ENCODE measurements at places on chromosomes 7 and 10.

DNA sequence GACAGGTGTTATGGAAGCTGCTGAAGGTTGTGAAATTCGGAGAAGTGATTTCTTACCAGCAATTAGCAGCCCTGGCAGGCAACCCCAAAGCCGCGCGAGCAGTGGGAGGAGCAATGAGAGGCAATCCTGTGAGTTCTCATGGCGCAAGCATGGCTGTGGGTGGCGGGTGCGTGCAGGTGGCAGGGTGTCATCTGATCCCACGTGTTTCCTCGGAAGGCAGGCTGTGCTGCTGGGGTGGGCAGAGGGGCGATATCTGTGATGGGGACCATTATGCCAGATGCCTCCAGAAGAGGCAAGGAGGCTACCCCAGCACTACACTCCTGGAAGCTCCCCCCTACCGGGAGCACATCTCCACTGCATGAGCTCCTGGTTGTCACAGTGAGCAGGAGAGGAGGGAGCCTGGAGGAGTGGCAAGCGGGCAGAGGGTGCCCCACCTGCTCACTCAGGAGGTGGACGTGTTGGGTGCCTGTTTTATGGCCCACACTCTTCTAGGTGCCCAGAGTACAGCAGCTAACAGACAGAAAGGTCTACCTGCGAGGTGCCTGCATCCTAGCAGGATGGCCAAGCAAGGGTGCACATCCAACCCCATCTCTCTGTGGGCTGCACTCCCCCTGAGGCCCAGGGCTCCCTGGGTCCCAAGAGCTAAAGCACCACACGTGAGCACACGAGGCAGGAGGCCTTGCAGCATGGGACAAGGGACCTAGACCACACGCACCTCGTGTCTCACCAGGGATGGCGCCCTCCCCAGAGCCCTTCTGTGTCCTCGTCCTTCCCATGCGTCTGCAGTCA lies 204.7 kb downstream of the EBF3 start:
- peak; percentile 19 for DNase-seq

DNA sequence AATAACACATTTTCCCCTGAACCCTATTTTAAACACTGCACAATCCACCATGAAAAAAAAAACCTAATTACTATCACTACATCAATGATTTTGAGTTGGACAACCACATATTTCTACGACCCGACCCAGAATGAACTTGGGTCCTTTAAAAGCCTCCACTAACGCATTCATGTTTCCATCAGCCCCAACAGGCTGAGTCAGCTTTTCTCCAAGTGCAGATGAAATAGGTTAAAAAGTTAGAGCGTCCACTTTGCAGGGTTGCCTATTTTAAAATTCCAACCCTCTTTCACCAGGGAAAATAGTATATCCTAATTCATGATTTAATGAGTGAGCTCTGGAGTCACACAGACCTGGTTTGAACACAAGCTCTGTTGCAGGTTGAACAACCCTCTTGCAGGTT lies 501.0 kb upstream of the SORCS1 start:
- DNase-seq, result no peak

- DNase-seq, result no peak
Measured at GRCh38 chr7:106793015-106793975, 71.8 kb upstream of the PIK3CG start.

GRCh38 chr7:106604303-106604924 lies 56.5 kb downstream of the CCDC71L start:
- DNase-seq, result no peak

DNA sequence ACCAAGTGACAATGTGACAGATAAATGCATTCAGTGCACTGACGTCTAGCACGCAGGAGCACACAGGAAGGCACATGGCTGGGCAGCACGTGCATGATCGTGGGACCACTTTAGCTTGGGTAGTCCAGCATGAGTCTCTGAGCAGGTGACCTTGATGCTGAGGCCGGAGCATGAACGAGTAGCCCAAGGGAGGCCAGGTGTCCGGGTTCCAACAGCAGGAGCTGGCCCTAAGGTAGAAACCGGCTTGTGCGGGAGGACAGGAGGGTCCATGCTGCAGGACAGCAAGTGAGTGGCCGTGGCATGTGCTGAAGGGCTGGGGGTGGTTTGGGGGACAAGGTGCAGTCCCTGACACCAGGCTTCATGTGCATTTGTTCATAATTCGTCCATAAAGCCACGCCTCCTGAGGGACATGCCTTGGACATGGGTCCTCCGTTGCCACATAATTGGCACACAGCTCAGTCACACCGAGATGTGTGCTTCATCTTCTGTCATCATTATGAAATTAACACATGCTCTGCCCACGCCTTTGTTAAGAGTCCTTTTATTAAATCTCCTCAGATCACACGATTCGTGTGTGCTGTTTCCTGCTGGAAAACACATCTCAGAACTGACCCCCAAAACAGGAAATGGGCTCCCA lies 3.1 kb upstream of the STK32C start:
- DNase-seq, result no peak

- DNase-seq, result no peak
Measured at GRCh38 chr7:40306596-40306995, 171.8 kb downstream of the SUGCT start.

- no peak for DNase-seq
Measured at GRCh38 chr7:82049891-82050533, 280.2 kb upstream of the HGF start.

DNA sequence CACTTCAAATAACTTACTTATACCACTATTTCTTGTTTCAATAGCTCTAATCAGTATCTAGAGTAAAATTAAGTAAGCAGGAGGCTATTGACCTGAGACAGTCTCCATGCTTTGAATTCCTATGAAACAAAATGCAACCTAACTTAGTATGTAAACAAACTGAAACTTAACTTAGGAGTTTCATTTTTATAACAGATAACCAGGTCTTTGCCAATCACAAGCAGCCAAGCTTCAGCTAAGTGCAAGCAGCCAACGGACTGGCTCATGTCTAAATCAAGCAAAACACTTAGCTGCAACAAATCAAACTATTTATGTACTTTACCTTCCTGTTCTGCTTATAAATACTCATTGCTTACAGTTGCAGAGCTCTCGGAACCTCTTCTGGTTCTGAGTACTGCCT lies 4.4 kb upstream of the GSTK1 start:
- DNase-seq, result no peak

DNA sequence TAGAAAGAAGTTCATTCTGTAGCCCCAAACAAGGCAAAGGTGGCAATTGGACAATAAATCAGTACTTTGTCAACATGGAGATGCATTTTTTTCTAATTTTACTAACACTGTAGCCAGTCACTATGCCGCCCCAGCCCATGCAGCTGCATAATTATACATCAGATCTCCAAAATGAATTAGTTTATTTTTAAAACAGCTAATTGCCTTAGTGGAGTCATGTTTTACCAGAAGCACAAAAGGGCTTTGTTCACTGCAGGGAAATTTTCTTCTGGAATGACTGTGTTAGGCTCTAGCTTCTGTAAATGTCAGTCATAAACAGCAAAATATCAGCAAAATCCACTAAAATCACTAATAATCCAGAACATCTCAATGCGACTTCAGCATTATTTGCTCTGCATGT lies 20.1 kb upstream of the HDAC9 start:
- no peak for DNase-seq

- no peak for DNase-seq
Measured at GRCh38 chr7:106717254-106717954, 56.4 kb upstream of the CCDC71L start.

GRCh38 chr10:63711867-63712716 lies 190.9 kb downstream of the REEP3 start:
- DNase-seq, result no peak

- no peak for DNase-seq
Measured at GRCh38 chr7:21412957-21413356, 14.9 kb upstream of the SP4 start.

GRCh38 chr10:89100680-89101079 lies 106.4 kb downstream of the CH25H start:
- DNase-seq, result no peak

DNA sequence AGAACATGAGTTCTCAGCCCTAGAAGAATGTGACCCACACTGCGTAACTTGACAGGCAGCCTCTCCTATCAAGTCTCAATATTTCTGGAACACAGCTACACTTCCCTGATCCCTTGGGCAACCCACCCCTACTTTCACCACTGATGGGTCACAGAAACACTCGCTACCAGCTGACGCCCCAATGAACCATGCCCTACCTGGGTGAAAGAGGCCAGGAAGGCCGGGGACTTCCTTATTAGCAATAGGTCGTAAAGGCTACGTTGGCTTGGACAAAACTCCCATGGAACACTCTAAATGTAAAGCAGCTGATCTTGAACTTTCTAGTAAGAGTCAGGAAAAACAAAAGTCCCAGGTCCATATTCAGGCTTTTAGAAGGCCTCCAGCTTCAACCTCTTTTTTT lies 202.3 kb upstream of the KCTD7 start:
- DNase-seq, result no peak

DNA sequence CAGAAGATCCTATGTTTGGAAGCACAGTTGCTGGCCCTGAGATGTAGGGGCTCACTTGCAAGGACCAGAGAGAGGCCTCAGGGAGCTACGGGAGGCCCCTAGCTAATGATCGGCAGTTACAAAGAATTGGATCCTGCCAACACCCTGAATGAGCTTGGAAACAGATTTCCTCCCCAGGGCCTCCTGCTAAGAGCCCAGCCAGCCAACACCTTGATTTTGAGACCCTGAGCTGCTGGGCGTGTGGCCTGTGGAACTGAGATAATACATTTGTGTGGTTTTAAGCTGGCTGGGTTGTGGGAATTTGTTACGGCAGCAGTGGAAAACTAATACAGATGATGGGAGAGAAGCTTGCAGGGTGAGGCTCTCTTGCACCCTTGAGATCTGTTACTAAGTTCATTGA lies 3.9 kb downstream of the DOCK1 start:
- no peak for DNase-seq

Data from liver (tissue), 10 donors.